AG09309 (cell line): ENCODE measurements at places on chromosomes 2 and 18.

DNA sequence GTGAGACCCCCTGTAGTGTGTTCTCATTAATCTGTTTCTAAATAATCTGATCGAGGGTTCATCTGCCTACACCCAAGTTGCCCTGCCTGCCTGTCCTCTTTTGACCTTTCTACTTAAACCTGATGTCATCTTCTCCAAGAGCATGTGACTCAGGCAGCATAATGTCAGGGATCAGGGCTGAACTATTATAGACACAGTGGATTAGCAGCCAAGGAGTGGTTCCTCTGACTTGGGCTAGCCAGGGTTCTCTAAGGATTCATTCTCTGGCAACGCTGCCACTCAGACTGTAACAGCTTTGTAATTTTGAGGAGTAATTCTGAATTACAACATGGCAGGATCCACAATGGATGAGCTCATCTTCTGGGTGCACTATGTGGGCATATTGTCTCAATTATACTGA lies 124.0 kb downstream of the MDH1 start:
- peak; percentile 33 for DNase-seq

- DNase-seq: no peak
These were observed 1.9 kb downstream of the SCYGR3 start for GRCh38 chr2:227612546-227613271.

DNA sequence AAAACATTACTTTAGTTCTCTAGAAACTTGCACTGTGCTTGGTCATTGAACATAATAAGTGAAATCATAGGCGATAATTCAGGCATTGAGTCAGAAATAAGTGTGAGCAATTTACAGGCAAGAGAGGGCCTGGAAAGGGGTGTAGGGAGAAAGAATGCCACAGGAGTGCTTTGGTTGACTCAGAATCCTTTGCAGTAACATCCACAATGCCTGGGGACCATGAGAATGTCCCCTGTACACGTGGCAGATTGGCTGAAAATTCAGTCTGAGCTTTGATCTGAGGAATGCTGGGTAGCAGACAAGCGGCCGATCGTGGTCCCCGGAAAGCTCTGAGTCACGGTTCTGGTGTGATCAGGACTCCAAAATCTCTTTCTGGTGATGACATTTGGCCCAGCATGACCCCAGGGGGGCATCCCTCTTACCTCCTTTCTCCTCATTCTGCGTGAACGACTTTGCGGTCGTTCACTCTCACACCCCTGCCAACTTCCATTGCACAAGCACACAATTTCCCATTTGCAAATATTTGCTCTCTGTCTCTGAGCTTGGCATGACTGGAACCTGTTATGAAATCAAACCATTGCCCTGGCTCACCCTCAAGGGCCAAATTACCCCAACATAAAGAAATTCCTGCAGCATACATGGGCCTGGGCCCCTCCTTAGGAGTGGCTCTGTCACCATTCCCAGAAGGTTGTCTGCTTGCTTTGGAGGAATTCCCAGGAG lies 305.0 kb upstream of the EPAS1 start:
- peak; percentile 94 for DNase-seq

DNA sequence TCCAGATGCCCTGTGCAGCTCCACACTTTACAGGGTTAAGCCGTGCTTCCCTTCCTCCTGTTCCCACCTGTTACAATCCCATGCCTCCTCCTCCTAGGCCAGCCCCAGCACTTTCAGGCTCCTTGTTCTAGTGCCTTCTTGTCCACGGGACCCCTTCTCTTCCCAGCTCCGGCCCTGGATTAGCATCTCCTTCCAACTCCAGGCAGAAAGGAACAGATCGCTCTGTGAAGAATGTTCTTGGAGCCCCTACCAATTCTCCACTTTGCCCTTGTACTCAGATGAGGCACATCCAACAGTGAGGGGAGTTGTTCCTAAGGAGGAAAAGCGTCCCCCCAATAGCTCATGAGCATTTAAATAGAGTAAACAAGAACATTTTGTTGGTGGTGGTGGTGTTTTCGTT lies 72.7 kb downstream of the CABLES1 start:
- DNase-seq: no peak

DNA sequence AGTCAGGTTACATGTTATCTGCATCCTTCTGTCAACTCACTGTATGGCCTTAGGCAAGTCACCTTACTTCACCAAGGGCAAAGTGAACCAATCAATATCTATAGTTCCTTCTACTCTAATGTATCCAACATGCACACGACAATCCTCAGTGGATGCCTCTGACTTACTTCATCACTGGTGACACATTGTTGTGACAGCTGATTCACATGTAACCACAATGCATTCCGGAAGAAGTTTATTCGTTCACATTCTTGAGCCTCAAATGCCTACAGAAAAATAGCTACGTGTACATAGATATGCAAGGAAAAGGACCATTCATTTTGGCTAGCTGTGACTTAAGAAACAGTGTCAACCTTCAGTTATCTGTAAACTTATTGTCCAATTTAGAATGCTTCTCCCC lies 26.3 kb upstream of the EPG5 start:
- DNase-seq: peak; percentile 61

DNA sequence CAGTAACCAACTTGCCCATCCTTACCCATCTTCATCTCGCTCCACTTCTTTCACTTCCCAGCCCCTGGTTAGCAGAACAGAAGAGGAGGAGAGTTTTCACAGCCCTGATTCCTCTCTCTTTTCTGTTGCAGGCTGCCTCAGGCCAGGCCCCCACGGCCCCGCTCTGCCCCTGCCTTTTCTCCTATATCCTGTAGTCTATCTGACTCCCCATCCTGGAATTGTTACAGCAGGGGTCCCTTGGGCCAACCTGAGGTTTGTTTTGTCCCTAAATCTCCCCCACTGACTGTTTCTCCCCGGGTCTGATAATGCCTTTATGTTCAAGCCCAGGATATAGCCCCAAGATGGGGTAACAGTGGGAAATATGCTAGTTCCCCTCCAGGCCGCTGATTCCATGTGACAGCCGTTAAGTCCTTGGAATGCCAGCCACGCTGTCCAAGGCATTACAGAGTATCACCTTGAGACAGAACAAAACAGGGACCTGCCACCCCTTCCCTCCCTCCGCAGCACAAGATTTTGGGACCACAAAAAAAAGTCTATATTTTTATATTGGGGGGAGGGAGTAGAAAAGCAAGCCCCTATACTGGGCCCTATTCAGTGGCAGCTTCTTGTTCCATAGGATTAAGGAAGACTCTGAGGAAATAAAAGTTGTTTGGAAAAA lies 1.4 kb downstream of the OST4 start:
- DNase-seq: no peak

DNA sequence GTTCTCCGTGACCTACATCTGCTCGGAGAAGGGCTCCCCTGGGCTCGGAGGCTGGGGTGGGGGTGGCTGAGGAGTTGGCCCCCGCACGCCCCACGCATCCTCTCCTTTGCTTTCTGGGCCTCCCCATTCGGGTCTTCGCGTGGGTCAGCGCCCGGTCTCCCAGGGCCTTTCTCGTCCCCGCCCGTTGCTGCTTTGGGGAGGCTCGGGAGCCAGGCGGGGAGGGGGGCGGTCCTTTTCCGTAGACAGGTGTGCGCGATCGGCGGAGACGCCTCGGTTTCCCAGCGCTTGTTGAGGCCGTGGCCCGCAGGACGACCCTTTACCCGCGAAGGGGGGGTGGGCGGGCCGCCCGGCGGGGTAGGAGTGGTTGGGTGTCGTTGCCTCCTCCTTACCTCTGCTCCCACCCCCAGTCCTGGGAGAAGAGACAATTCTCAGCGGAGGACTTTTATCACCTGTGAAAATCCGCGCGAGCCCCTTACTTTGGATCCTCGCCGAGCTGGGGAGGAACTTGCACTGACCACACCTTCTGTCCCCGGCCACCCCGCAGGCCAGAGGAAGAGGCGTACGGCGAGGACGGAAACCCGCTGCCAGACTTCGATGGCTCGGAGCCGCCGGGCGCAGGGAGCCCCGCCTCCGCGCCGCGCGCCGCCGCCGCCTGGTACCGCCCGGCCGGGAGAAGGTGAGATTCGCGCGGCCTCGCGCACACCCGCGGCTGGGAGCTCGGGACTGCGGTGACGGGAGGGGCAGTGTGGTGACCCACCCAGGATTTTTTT lies 2.6 kb downstream of the ADCYAP1 start:
- no peak for DNase-seq

DNA sequence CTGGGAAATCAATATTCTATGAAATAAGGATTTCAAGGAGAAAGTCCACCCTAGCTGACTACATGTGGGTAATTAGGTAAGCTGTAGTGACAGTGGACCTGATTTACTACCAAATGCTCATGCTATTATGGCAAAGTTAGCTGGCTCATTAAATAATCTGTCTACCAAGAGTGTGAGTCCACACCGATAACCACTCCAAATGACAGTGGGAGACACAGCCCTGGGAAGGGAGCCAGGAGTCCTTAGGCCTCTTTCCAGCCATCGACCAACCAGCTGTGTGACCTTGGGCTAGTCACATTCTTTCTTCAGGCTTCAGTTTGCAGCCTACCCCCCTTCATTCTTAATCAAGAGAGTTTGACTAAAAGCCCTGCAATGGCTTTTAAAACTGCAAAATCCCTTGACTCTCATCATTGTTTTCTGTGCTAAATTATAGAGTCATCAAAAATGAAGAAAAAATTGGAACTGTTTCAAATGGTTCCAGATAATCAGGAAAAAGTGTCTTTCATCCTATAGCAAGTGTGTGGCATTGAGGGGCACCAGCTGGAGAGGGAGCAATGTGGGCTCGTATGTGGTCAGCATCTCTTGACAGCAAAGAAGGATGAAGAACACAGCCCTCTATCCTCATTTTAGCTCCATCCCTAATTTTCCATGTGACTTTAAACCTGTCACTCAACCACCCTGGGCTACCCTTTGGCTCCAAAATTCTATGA lies 45.6 kb upstream of the SLC14A2 start:
- no peak for DNase-seq

DNA sequence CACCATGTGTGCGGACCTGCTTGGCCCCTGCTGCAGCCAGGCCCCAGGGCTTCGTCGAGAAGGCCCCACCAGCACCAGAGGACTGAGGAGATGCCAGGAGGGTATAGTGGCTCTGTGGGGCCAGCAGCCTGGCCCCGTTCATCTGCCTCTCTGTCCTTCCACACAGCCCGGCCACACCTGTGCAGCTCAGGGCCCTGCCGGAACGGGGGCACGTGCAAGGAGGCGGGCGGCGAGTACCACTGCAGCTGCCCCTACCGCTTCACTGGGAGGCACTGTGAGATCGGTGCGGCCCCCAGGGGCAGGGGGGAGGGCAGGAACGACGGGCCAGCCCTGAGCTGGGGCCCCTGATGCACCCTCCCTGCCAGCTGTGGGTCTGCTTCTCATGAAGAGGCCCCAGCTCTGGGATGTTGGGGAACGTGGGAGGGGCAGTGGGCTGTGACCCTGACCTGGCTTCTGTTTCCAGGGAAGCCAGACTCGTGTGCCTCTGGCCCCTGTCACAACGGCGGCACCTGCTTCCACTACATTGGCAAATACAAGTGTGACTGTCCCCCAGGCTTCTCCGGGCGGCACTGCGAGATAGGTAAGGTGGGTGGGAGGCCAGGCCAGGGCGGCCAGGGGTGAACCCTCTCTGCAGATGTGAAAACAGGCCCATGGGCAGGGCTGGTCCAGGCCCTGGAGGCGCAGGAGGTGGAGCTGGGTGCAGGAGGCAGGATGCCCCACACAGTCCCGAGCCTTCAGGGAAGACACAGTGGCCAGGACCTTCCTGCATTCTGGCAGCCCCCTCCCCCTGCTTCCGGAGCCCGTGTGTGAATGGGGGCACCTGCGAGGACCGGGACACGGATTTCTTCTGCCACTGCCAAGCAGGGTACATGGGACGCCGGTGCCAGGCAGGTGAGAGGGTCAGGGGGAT lies 50.3 kb downstream of the MTERF4 start:
- DNase-seq: no peak

GRCh38 chr2:216743781-216744180 lies 48.4 kb upstream of the IGFBP5 start:
- DNase-seq: no peak

GRCh38 chr18:74444104-74444503 lies 13.0 kb downstream of the DIPK1C start:
- no peak for DNase-seq

GRCh38 chr2:15561574-15562344 lies 625 bp upstream of the NBAS start:
- DNase-seq: no peak

GRCh38 chr18:63004466-63005089 lies 289.2 kb downstream of the PHLPP1 start:
- DNase-seq: no peak

- no peak for DNase-seq
These were observed 12.7 kb upstream of the DUSP2 start for GRCh38 chr2:96157649-96158553.

- peak; percentile 65 for DNase-seq
These were observed 60.2 kb downstream of the RMDN2 start for GRCh38 chr2:37985333-37985732.

DNA sequence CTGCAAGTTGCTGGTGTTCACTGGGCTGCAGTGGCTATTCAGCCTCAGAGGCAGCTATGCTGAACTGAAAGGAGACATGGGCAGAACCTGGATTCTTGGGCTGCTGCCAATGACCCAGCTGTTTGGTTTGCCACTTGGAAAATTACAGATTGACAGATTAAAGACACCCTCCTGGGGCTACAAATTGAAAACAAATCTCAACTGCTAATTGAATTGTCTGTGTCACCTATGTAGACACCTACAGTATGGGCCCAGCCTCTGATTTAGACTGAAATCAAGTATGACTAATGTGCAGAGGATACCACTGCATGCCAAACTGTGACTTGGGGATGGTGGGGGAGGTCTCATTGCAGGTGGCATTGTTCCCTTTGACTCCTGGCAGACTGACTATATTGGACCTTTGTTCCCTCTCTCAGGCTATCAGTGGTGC lies 42.8 kb downstream of the ITSN2 start:
- no peak for DNase-seq

- DNase-seq: no peak
These were observed 38.9 kb downstream of the MRPL33 start for GRCh38 chr2:27810455-27810854.

GRCh38 chr2:232503809-232504323 lies 16.2 kb upstream of the ECEL1 start:
- no peak for DNase-seq

DNA sequence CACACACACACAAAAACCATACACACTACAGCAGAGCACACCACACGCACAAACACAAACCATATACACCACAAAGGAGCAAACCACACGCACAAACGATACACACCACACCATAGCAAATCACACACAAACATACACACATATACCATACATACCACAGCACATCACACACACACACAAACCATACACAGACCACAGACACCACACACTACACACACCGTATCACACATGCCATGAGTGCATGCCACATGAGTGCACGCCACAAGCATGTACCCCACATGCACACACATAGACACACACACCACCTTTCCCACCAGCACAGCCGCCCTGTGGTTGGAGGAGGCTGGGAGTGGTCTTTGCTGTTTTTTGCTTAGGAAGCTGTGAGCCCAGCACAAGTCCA lies 517.1 kb upstream of the MYT1L start:
- DNase-seq: no peak

DNA sequence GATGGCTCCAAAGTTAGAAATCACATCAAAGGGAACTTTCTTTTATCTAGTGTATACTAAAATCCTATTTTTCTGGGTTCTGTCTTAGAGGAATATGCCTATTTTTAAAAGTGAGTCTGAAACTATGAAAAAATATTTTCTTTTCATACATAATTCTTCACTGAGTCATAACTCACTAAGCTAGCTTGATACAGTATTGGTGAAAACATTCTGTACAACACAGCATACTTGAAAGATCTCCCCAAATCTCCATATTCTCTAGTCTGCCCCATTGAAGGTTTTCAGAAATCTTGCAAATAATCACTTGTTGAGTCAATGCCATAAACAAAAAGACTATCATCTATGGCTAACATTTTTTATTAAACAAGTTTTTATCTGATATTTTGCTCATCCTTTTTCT lies 44.5 kb downstream of the COL3A1 start:
- no peak for DNase-seq
